Coronary artery (tissue), 2 donors: ENCODE measurements at places on chromosomes 11 and 22.

DNA sequence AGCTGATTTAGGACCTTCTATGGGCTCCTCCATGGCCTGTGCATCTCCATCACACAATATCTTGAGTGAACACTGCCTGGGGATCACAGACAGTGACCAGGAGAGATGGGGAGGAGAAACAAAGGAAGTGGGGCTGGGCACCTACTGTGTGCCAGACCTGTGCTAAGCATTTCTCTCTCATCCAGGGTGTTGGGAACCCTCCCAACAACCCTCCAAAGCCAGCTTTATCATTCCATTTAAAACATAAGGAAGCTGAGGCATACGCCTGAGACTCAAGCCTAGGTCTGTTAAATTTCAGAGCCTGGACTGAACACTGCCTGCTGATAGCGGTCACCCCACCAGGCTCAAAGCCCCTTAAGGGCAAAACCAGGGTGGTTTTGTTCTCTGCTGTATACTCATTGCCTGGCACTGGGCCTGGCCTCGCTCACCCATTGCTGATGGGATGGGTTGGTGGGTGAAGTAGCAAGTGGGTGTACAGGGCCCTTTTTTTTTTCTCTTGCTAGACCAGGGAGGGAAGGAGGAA lies 130.1 kb downstream of the MN1 start:
- DNase-seq = no peak

- peak; percentile 38 for DNase-seq
Observed at GRCh38 chr11:124884340-124884739, 13.3 kb downstream of the ROBO4 start.

- no peak for DNase-seq
Observed at GRCh38 chr11:39327302-39327701, 2132.2 kb downstream of the LRRC4C start.

DNA sequence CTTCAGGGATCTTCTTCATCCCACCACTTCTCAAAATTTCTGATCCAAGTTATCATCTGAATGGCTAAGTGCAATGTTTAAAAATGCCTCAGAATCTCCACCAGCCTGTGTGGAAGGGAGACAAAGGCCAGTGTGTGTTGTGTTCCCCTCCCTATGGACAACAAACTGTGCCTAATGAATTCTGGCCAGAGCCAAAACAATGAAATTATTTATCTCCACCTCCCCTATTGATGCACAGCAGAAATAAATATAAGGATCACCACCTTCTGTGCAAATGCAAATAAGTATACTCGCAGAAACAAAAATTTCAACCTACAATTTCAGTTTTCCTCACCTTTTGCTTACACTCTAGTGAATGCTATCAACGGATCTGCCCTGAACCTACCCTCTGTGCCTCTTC lies 75.8 kb downstream of the GAB2 start:
- DNase-seq = no peak

DNA sequence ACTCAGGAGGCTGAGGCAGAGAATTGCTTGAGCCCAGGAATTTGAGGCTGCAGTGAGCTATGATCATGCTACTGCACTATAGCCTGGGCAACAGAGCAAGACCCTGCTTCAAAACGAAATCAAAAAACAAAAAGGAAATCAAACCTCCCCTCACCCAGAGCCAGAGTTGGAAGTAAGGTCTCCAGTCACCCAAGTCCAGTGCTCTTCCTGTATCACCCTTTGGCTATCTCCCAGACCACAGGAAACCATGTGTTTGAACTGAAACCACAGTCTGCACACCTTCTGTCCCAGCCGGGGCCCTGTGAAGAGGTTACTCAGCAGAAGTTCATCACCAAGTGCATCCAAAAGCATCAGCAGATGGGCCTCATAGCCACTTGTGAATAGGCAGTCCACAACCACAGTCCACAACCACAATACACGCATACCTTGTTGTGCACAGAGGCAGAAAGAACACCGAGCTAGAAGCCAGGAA lies 4.6 kb downstream of the MYH9 start:
- DNase-seq = no peak

- DNase-seq = no peak
Observed at GRCh38 chr11:9972989-9973388, 309.1 kb downstream of the SWAP70 start.

GRCh38 chr11:92225125-92225567 lies 528 bp downstream of the FAT3 start:
- peak; percentile 74 for DNase-seq

- peak; percentile 87 for DNase-seq
Observed at GRCh38 chr11:76208438-76209374, 2.4 kb upstream of the WNT11 start.

DNA sequence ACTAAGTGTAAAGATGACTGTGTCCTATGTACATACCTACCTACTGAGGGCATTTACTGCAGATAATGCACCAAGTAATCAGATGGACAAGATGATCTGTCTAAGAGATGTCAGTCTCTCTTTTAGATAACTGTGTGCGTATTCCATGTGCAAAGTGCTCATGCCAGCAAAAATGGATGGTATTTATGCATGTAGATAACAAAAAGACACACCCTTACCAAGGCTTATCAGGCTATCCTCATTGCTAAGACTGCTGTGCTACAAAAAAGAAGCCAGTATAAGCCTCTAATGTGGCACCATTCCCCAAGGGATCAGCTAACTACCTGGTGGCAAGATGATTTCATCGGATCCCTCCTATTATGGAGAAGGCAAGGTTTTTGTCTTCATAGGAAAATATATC lies 34.3 kb upstream of the CD44 start:
- no peak for DNase-seq

DNA sequence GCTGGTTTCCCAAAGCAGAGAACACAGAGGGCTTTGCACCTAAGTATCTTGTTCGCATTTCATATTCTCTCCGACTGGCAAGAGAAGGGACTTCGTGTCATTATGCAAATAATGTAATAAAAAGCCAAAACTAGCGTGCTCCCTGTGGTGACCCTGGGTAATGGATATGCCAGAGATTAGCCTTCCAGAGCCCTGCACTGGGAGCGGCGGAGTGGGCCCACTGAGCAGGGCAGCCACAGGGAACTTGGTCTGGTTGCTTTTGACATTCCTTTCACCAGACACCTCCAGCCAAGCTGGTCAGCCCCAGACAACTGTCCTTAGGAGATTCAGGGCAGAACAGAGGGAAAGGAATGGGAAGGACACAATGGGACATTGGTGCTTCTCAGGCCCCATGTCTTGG lies 56.1 kb downstream of the FLI1 start:
- no peak for DNase-seq

DNA sequence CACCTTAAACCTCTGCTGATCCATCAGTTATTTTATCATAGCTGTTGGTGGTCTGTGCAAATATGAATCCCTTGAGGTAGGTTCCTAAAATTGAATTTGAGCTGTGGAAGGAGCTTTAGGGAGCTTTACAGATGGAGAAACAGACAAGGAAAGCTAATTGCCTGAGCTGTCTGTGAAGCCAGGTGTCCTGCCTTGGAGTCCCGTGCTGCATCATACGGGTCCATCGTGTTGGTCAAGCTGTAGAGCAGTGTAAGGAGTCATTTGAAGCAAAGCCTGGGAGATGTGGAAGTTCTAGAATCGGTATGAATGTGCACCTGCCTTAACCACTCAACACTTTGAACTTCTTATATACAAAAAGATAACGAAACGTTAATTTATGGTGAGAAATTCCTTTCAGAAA lies 1.0 kb downstream of the POLA2 start:
- DNase-seq = no peak

- DNase-seq = no peak
Observed at GRCh38 chr11:70173018-70173417, 30.1 kb upstream of the FADD start.

- DNase-seq = no peak
Observed at GRCh38 chr22:38419121-38419857, 35.7 kb downstream of the KCNJ4 start.

DNA sequence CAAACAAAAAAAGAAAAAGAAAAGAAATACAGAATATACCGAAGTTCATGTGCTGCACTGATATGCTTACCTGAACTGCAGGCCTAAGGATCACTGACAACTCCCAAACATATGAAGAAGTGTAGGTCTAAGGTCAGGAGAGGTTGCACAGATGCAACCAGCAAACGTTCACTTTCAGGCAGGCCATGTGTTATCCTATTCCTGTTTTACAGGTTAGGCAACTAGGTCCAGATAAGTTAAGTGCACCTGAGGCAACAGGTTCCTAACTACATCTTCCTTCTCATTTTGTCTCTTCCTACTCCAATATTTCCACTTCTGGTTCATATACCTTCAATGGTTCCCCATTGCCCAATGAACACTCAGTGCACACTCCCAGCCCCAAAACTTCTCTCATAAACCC lies 15.1 kb downstream of the PI4KA start:
- DNase-seq = no peak
